Camera-type eye (tissue), 1 donor: ENCODE measurements at places on chromosomes 11 and 22. TPM values are rescaled to one million over a fixed set of nuclear protein-coding genes. Genes with fewer than 3 reads are reported as not detected.

Gene OR1S2
- total RNA-seq: not detected

Gene CAT
- total RNA-seq: 73.7 TPM

Gene CASP1
- 6.8 TPM for total RNA-seq

Gene DMC1
- total RNA-seq: 6.5 TPM

Gene UCP3
- total RNA-seq: 1.6 TPM

Gene NOX4
- total RNA-seq: 8.2 TPM

Gene KLHL35
- total RNA-seq: 16.1 TPM

Gene FAM83F
- total RNA-seq: 3.4 TPM

Gene SPON1
- total RNA-seq: 135 TPM

Gene NCAM1
- 447 TPM for total RNA-seq

Gene CASP12
- total RNA-seq: 0.27 TPM

Gene CPT1B
- total RNA-seq: 15.6 TPM

Gene PLA2G3
- not detected for total RNA-seq

Gene TRIM49C
- not detected for total RNA-seq

Gene SPDYC
- total RNA-seq: not detected

Gene RIBC2
- total RNA-seq: 4.8 TPM

Gene ACRV1
- not detected for total RNA-seq

Gene PDE2A
- 16.2 TPM for total RNA-seq
